Kidney tubule cell (primary cell): ENCODE measurements at places on chromosomes 16 and 17.
A peak's percentile ranks its signal among the peaks of the same experiment; 100 is the strongest.

GRCh38 chr16:85321509-85322271 lies 209.4 kb upstream of the CIBAR2 start:
- peak; percentile 32 for DNase-seq

DNA sequence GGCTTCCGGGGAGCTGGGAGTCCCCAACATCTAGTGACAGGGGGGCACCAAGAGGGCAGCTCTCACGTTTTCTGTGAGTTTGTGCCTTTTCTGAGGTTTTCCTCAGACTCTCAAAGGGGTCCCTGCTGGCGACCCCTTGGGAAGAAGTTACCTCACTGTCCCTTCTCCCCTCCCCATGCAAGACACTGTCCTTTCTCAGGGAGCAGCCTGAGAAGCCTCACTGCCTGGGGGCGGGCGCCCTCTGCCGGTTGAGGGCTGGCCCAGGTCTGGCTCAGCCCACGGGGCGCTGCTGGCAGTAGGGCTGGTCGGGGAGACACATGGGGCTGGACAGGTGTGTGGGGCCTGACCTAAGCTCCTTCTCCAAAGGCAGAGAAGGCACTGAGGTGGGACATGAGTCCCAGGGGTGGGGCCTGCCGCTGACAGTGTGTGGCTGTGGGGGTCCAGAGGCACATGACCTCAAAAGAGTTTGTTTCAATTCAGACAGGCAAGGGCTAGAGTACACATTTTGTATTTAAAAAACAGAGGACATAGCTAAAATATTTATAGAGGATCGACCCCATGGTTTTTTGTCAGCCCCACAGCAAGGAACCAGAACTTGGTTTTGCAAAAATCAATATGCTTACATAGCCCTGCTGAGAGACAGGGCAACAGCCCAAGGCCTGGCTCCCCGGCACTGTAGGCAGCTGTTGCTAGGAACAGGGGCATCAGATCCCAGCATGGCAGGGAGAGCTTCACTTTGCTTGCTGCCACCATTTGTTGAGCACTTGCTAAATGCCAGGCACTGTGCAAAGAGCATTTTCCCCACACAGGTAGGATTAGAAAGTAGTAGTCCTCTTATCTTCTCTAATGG lies 18.5 kb upstream of the ALDH3A1 start:
- peak; percentile 67 for DNase-seq

GRCh38 chr17:50872710-50873424 lies 6.7 kb upstream of the TOB1 start:
- DNase-seq = no peak

- DNase-seq = no peak
Measured at GRCh38 chr17:42288803-42289610, 709 bp downstream of the STAT5A start.

GRCh38 chr17:65027305-65027704 lies 29.2 kb downstream of the GNA13 start:
- peak; percentile 83 for DNase-seq

DNA sequence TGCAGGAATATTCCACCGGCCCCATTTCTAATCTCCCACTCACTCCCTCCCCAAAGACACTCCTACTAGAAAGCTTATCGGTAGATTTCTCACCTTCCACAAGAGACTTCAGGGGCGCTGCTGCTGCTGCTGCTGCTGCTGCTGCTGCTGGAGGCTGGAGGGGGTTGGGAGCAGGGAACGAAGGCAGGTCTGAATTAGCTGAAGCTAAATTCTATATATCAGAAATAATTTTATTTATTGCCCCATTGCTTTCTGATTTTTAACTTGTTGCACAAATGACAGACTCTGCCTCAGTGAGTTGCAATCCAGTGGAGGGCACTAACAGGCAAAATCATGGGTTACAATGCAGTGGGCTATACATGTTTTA lies 25.8 kb upstream of the HLF start:
- DNase-seq = peak; percentile 33

DNA sequence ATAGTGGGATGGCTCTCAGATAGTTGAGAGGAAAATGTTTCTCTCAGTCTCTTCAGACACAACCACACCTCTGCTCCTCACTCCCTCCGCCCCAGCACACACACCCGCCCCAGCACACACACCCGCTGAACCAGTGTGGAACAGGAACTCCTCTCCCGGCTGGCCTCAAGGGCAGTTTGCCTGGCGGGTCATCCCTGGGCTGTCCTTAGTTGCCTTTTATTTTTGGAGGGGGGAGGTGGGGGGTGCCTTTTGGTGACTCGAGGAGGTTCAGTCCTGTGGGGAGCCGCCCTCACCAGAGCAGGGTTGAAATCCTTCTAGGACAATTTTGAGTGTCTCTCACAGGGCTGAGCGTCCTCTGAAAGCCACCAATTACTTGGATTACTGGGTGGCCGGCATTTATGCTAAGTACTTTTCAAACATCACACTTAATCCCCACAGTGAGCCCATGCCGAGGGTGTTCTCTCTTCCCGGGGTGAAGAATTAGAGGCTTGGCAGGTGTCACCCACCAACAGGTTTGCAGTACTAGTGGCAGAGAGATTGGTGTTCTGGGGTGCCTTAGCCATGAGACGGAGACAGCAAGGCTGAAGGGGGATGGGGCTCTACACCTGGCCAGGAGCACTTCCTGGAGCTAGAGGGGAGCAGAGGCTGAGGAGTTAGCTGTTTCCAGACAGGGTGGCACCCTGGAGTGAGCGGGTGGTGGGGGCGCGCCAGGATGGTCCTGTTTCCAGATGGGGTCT lies 2.8 kb downstream of the RASD1 start:
- DNase-seq = peak; percentile 18

- DNase-seq = peak; percentile 11
Measured at GRCh38 chr16:89009343-89010209, 32.6 kb upstream of the CBFA2T3 start.

DNA sequence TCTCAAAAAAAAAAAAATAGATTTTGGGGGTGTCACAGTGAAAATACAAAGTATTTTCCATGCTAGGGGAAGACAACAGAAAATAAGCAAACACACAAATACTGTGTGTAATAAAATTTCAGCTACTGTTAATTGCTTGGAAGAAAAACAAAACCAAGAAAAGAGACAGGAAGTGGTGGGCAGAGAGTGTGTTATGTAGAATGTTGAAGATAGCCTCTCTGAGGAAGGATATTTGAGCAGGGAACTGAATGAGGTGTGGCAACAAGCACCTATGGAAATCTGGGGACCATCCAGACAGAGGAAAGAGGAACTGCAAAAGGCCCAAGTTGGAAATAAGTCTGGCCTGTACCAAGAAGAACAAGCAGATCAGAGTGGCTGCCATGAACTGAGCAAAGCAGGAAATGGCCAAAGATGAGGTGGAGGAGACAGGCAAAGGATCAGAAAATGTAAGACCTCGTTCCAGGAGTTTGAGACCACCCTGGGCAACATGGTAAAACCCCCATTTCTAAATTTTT lies 7.8 kb upstream of the USP31 start:
- DNase-seq = no peak

GRCh38 chr16:56577300-56577625 lies 12.1 kb upstream of the MT3 start:
- no peak for DNase-seq

- DNase-seq = no peak
Measured at GRCh38 chr16:78749745-78750268, 650.4 kb downstream of the WWOX start.

GRCh38 chr17:2841606-2842005 lies 45.4 kb downstream of the RAP1GAP2 start:
- peak; percentile 13 for DNase-seq

GRCh38 chr16:57648581-57649442 lies 19.3 kb upstream of the ADGRG3 start:
- peak; percentile 82 for DNase-seq

- DNase-seq = no peak
Measured at GRCh38 chr16:46702030-46702429, 12.6 kb downstream of the ORC6 start.

- no peak for DNase-seq
Measured at GRCh38 chr16:24046442-24046841, 209.7 kb upstream of the CACNG3 start.

- DNase-seq = peak; percentile 4
Measured at GRCh38 chr17:80920441-80920840, 71.2 kb upstream of the CHMP6 start.

- DNase-seq = no peak
Measured at GRCh38 chr17:49931416-49932137, 37.4 kb upstream of the DLX4 start.

GRCh38 chr17:79631640-79632431 lies 21.0 kb upstream of the RBFOX3 start:
- no peak for DNase-seq

DNA sequence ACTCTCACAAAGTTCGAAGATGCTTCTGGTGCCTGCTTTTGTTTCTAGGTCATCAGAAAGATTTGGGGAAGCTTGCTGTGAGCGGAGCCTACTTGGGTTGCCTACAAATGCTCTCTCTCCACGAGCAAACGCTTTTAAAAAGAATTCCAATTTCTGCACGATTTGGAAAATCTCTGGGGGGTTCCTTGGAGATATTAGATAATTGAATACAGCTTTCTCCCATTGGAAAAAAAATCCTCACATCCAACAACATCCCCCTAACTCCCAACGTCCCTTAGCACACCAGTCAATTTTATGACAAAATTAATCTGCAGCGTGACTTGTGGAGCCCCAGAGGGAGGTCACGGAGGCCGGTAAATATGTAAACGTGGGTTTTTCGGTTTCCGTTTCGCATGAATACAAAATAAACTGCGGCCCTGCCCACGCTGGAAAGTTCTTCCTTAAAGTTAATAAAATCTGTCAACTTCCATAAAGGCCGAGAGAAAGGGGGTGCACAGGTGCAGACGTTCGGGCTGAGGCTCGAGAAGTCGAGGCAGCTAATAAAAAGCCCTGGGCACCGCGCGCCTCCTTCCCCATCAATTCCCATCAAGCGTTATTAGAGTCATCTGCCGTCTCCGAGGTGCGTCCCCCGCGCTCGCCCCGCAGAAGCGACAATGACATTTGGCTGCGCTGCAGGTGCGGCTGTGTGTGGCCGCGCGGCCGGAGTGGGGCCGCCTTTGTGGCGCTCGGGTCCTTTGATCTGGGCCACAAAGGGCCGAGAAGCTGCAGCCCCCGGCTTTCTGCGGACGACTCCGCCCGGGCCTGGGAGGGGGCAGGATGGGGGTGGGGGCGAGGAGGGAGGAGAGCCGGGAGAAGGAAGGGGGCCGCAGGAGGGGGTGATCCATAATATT lies 37.6 kb downstream of the SALL1 start:
- no peak for DNase-seq

- DNase-seq = no peak
Measured at GRCh38 chr17:57881143-57881542, 31.3 kb upstream of the MRPS23 start.
